Naive B cell (primary cell): ENCODE measurements at places on chromosomes 4 and X. TPM values are rescaled to one million over a fixed set of nuclear protein-coding genes. Genes with fewer than 3 reads are reported as not detected.

The SH2D1A gene
- not detected for polyA plus RNA-seq

The GTPBP6 gene
- polyA plus RNA-seq = 45.7 TPM

The HTT gene
- polyA plus RNA-seq = 15.4 TPM

The SOWAHD gene
- polyA plus RNA-seq = 8.5 TPM

The PGAM4 gene
- not detected for polyA plus RNA-seq

The ADAMTS3 gene
- polyA plus RNA-seq = not detected

The SLC39A8 gene
- polyA plus RNA-seq = 37.3 TPM

The AGTR2 gene
- polyA plus RNA-seq = not detected

The SATL1 gene
- not detected for polyA plus RNA-seq

The IL1RAPL1 gene
- not detected for polyA plus RNA-seq

The HOPX gene
- 62.8 TPM for polyA plus RNA-seq

The SLC6A14 gene
- polyA plus RNA-seq = not detected

The GPRASP3 gene
- 0.42 TPM for polyA plus RNA-seq

The WFS1 gene
- 1.8 TPM for polyA plus RNA-seq

The GPC3 gene
- polyA plus RNA-seq = not detected

The SFRP2 gene
- polyA plus RNA-seq = not detected

The TCEAL1 gene
- 25.2 TPM for polyA plus RNA-seq

The PDCL2 gene
- polyA plus RNA-seq = not detected

The TMEM154 gene
- 156 TPM for polyA plus RNA-seq

The NALF2 gene
- not detected for polyA plus RNA-seq

The PAGE5 gene
- polyA plus RNA-seq = not detected

The P2RY4 gene
- polyA plus RNA-seq = not detected

The RNF150 gene
- polyA plus RNA-seq = not detected

The IL9R gene
- 14.5 TPM for polyA plus RNA-seq

The MAP3K15 gene
- not detected for polyA plus RNA-seq

The DCAF12L2 gene
- not detected for polyA plus RNA-seq

The TACC3 gene
- polyA plus RNA-seq = 21.0 TPM

The MAGEE1 gene
- polyA plus RNA-seq = 3.8 TPM

The ABLIM2 gene
- 1.6 TPM for polyA plus RNA-seq

The PHKA1 gene
- not detected for polyA plus RNA-seq
